ENCODE measurements at places on chromosomes 7 and 10.

GRCh38 chr10:13812804-13813203, 226.0 kb downstream of the PRPF18 start:
- no peak for DNase-seq

GRCh38 chr7:124364283-124364682, 331.4 kb upstream of the TMEM229A start:
- DNase-seq, result no peak

DNA sequence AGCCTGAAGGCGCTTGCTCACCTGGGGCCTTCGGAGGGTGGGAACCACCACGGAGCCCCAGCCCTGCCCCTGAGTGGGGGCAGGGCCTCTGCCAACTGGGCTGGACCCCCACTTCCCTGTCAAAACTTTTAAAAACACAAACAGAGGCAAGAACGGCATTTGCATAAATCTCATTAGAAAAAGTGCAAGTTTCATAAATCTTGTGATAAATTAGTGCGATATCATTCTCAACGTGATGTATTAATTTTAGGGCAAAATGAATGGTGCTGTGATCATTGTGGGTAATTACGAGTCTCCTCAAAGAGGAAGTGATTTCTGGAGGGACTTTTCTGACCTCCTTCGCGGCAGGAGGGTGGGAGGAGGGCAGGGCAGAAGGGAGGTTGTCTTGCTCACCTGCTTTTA, 98.3 kb downstream of the CDH23 start:
- peak; percentile 62 for DNase-seq

GRCh38 chr7:100827330-100828226, at the start of gene EPHB4:
Gene EPHB4 (minus strand): TSS chr7:100827523. CDS start chr7:100827030, 493 bp downstream.
- no peak for DNase-seq

GRCh38 chr10:97333351-97333600, 1.3 kb downstream of the FRAT2 start:
- DNase-seq, result peak; percentile 17

GRCh38 chr7:111005445-111005844, 85.5 kb upstream of the LRRN3 start:
- DNase-seq, result no peak

DNA sequence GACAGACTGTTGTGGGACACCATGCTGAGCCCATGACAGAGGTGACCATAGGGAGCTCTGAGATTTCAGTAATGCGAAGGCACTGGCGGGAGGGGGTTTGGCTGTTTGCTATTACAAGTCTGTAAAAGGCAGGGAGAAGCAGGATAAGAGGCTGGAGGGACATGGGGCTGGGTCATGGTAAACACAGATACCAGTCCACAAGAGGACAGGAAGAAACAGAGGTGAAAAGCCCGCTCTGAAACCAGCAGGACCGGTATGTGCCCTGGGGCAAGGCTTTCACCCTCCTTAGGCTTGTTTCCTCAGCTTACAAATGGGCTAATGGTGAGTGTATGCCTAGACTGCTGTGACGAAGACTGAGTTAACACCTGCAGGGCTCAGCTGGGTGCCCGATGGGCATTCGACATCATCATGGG, 34.1 kb downstream of the ANXA11 start:
- DNase-seq, result no peak

All from memory B cell (primary cell).